ENCODE measurements at places on chromosomes 11 and 22.

- no peak for DNase-seq
Observed at GRCh38 chr11:82980292-82980691, 78.8 kb downstream of the DDIAS start.

DNA sequence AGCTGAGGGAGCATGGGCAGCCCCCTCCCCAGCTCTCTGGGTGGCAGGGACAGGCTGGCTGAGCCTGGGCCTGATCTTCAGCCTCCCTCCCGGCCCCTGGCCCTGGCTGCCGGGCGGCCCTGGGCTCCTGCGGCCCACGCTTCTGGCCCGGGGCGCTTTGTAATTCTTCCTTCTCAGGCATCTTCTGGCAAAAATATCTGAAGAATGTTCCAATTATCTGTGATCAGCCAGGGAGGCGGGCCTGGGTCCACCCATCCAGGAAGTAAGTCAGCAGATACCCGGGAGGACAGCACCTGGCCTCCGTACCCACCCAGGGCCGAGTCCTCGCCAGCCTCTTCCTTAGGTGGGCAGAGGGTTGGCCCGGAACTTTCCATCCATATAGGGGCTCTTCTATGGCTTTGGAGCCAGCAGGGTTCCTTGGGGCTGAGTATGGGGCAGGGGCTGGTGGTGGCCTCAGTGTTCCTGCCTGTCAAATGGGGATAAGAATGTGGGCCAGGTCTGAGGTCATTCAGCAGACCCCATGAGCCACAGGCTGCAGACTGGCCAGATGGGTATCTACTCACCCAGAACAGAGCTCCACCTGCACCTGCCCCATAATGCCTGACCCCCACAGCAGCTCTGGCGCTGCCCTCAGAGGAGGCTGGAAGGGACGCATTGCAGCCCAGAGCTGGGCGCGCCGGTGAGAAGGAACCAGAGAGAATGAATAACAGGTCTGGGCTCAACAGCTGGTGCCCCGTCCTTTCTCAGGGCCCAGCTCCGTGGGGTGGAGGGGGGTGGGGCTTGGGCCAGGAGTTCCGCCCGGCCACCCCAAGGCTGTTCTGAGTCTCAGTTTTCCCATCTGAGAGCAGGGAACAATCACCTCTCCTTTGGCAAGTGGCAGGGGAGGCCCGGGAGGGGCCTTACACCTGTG is 16.2 kb downstream of the WNT7B start:
- no peak for DNase-seq

DNA sequence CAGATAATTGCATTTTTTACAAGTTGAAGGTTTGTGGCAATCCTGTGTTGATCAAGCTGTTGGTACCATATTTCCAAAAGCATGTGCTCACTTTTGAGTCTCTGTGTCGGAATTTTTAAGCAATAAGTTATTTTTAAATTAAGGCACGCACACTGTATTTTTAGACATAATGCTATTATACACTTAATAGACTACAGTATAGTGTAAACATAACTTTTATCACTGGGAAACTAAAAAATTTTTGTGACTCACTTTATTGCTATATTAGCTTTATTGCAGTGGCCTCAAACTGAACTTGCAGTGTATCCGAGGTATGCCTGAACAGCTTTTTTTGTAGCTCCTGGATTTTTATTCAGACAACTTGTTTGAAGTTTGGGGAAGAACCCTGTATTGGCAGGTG is 31.3 kb upstream of the RRM1 start:
- no peak for DNase-seq

- DNase-seq: peak; percentile 20
Observed at GRCh38 chr11:116580799-116581198, 192.0 kb downstream of the BUD13 start.

DNA sequence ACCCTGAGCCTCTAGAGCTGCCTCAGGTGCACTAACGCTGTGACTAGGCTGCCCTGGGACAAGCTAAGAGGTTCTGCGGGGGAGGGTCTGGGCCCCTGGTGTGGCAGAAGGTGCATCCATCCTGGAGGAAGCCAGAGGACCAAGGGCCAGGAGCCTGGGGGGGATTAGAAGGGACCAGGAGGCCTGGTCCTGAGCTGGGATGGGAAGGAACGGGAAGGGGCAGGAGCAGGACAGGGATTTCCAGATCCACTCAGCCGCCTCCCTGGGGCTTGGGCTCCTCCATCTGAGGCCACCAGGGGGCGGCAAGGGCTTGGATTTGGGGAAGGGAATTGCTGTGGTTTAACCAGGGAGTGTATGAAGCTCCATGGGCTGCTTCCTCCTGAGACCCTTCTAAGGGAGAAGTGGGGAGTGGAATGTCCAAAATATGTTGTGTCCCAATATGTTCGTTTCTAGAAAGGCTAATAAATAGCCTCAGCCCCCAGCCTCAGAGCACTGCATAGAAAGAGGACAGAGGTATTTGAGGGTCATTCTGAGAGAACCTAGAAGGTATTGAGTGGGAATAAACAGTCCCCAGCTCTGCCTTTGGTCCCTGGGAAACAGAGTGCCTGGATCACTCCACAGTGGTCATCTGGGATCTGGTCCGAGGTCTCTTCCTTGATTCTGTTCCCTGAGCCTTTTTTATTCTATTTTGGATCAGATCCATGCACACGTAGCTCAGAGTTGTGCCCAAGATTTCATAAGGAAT is 17.4 kb upstream of the PRAME start:
- no peak for DNase-seq

DNA sequence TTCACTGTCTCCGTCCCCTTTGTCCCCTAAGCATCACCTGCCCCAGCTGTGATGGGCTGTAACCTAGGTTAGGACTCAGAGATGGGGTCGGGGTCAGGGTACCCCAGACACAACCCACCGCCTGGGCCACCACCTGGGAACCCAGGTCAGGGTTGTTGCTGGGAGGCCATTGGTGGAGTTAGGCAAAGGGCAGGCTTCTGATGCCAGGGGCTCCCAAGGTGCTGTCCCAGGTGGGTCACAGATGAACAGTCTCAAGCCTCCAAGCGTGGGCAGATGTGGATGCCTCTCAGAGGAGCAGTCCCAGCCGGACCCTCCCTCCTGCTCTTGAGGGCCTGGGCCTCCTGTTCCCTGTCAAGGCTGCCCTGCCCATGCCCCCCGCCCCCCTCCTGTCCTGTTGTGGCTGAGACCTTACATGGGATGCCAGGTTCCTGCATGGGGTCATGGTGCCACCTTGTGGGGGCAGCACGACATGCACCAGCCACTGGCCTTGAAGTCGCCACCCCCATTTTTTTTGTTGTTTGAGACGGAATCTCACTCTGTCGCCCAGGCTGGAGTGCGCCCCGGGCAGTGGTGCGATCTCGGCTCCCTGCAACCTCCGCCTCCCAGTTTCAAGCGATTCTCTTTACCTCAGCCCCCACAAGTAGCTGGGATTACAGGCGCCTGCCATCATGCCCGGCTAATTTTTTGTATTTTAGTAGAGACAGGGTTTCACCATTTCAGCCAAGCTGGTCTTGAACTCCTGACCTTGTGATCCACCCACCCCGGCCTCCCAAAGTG is 12.1 kb downstream of the GATD1 start:
- no peak for DNase-seq

- DNase-seq: no peak
Observed at GRCh38 chr11:95760941-95761340, 28.6 kb downstream of the FAM76B start.

DNA sequence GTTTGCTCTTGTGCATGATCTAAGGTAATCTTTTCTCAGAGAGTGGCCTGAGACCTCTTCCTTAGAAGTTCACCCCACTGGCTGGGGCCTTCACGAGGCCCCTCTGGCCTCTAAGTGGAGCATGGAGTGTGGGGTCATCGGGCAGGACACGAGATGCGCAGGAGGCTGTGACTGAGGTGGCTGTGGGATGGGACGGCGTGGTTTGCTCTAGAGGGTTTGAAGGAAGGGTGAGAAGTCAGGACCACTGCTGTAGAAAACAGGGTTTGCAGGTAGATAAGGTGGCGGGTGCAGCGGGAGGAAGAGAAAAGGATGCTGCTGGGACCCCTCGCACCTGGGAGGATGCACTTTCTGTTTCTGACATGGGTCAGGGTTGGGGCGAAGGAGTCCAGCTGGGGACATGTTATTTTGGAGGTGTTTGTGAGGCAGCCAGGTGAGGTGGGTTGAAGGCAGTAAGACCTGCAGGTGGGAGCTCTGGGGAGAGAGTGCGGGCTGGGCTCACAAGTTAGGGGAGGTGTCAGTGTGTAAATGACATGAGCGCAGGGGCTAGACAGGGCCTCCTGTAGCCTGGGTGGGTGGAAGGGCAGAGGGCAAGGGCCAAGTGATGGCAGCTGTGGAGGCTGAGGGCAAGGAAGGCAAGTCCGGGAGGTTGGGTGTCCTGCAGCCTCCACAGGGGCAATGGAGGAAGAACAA is 62.5 kb downstream of the KCNQ1 start:
- no peak for DNase-seq

DNA sequence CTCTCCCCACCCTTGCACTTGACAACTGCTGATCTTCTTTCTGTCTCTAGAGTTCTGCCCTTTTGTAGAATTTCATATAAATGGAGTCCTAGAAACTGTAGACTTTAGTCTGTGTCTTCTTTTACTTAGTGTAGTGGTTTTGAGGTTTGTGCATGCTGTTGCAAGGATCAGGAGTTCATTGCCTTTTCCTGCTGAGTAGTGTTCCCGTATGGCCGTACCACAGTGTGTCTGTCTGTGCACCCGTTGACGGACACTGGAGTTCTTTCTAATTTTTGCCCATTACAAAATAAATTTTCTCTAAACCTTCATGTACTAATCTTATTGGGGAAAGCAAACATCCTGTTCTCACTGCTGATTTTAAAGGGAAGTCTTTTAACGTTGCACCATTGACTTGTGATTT is 138.1 kb downstream of the TBC1D22A start:
- DNase-seq: no peak

GRCh38 chr11:69055598-69056516 is 7.1 kb downstream of the TPCN2 start:
- no peak for DNase-seq

DNA sequence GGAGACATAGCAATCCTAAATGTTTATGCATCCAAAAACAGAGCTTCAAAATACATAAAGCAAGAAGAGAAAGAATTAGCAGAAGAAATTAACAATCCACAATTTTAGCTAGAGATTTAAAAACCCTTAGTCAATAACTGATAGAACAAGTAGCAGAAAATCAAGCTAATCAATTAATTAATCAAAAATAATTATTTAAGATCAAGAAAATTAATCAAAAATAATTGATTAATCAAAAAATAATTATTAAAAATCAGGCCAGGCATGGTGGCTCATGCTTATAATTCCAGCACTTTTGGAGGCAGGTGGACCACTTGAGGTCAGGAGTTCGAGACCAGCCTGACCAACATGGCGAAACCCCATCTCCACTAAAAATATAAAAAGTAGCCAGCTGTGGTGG is 29.2 kb downstream of the C11orf24 start:
- no peak for DNase-seq

- no peak for DNase-seq
Observed at GRCh38 chr11:117259417-117259816, 26.9 kb downstream of the RNF214 start.

DNA sequence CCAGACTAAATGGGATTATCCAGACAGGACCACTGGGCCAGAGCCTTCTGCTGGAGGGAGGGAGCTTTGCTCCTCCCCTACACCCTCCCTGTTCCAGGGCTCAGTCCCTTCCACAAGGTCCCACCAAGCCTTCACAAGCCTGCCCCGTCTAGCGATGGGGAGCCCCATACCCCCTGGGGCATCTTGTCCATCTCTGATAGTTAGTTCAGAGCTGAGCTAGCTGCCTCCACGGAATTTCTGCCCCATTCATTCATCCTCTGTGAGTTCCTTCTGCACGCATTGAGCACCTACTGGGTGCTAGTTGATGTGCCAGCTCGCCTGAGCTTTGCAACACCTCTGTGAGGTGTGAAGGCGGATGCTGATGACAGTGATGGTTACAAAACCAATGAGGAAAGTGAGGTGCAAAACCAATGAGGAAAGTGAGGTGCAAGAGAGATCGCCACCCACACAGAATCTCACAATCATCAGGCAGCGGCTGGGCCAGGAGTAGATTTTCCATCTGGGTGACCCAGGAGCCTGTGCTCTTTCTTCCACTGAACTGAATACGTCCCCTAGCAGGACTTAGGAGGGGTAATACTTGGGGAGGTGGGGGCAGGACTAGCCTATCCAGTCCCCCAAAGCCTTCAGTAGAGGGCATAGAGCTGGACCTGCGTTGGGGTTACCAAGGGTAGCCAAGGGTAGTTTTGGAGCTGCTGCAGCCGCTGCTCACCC is 21.5 kb upstream of the CBX7 start:
- DNase-seq: no peak

DNA sequence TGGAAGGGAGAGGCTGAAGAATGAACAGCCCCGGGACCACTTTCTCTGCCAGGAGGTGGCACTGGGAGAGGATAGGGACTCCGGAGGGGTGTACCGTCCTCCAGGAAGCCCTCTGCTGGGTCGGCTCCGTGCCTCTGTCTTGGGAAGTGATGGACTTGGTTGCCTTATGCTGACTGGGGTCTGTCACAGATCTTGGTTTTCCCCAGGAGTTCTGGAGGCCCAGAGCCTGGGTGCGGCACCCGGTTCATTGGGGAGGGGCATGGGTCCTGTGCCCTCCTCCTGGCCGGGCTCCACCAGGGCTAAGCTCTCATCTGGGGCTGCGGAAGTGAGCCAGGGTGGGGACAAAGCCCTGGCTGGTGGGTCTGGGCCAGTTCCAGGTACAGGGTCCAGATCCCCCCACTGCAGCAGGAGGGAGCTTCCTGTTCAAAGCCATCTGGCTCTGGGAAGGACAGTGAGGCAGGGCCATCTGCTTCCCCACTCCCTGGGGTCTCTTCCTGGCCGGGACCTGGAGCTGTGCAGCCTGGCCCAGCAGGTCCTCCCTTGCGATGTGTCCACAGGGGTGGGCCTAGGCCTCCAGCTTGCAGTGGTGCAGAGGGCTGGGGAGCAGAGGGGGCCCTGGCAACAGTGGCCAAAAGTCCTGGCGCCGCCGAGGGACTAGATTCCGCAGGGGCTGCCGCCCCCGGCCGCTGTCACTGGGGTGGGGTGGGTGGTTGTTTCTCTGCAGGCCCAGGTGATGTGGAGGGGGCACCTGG is 1.1 kb upstream of the AP2A2 start:
- DNase-seq: no peak

GRCh38 chr22:50030297-50031188 is 18.0 kb upstream of the IL17REL start:
- no peak for DNase-seq

DNA sequence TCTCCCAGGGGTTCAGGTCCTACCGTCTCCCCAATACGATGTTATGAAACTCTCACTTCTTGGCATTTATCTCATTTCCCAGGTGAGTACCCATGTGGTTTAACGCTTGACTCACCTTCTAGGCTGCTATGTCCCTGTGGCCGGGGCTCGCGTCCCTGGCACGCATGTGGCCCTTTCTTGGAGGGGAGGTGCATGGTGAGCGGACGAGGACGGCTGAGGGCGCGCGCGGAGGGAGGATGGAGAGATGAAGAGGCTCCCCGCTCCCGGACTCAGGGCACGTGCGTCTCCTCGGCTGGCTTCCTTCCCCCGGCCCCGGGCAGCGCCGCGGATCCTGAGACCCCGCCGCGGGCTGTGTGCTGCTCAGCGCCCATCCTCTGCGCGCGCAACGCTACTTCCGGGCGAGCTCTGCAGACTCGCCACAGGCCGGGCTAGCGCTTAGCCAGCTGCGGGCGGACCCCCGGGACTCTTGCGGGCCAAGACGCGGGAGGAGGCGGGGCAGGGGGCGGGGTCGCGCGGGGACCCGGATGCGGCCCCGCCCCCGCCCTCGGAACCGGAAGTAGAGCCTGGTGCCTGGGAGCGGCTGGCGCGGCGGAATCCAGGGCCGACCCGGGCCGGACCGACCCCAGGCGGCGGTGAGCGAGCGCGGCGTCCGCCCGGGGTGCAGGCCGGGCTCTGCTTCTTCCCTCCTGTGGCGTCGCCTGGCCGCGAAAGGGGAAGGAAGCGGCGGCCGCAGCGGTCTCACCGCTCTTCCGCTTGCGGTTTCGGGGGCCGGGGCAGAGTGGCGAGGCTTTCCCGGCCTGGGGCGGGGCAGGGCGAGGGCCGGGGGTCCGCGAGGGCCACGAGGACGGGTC is at the start of gene CTTN:
CTTN (plus strand) TSS at position 547 of the 851 bp plus-strand sequence. CDS start 8,769 bp downstream, outside the sequence.
- DNase-seq: peak; percentile 61

GRCh38 chr22:36292823-36293530 is 40.0 kb downstream of the APOL1 start:
- no peak for DNase-seq
